Sciatic nerve (tissue), 2 donors: ENCODE measurements at places on chromosomes 4 and X. TPM values are rescaled to one million over a fixed set of nuclear protein-coding genes. Genes with fewer than 3 reads are reported as not detected.

DNA sequence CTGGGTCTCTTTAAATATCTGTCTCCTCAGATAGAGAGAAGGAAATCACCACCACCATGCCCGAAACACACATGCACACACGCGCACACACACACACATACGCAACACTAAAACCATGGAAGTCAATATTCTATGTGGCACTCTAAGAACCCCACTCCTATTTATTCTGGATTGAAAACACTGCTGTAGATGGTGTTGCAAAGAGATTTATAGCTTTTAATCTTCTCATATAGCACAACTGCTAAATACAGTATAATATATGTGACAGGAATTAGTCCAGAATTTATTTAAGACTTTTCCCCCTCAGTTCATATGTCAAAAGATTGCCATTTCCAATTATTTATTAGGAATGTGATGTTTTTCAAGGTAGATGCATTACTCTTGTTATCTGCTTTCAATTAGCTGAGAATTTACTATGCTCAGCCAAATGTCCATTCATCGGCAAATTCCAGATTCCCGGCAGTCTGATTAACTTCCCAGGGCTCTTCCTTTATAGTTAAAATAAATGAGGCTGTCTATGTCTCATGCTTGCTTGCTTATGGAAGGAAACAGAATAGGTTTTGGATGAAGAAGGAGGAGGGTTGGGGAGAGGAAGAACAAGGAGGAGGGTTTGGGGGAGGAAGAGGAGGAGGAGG is 115.4 kb upstream of the NDP start:
- DNase-seq, result no peak

DNA sequence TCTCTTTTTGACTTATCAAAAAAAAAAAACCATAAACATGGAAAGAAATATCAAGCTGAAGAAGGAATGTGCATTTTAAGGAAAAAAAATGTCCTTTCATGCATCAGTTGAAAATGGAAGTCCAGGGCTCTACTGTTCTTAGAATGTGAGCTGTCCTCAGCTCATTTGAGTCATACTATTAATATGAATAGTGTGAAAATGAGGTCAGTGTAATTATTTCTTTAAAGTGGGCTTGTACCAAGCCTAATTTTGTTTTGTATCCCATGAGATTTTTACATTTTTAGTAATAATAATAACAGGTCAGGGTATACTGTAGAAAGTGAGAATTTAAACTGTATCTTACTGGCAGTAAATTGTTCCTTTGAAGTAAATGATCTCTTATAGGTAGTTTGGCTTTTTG is 148.5 kb downstream of the NAA11 start:
- DNase-seq, result no peak

- no peak for DNase-seq
Measured at GRCh38 chr4:83221897-83222441, 62.6 kb downstream of the COQ2 start.

- no peak for DNase-seq
Measured at GRCh38 chrX:103688946-103689345, 2.4 kb upstream of the MORF4L2 start.

Gene GLRA2
- total RNA-seq, result 0.22 TPM

Gene GRPEL1
- 20.6 TPM for total RNA-seq

Gene PDLIM3
- 9.8 TPM for total RNA-seq

Gene SOWAHD
- 0.53 TPM for total RNA-seq

Gene AFP
- total RNA-seq, result not detected
